ENCODE measurements at places on chromosomes 13 and 19.
A peak's percentile ranks its signal among the peaks of the same experiment; 100 is the strongest.

- no peak for DNase-seq
Observed at GRCh38 chr19:14375582-14376291, 5.5 kb upstream of the ADGRE5 start.

DNA sequence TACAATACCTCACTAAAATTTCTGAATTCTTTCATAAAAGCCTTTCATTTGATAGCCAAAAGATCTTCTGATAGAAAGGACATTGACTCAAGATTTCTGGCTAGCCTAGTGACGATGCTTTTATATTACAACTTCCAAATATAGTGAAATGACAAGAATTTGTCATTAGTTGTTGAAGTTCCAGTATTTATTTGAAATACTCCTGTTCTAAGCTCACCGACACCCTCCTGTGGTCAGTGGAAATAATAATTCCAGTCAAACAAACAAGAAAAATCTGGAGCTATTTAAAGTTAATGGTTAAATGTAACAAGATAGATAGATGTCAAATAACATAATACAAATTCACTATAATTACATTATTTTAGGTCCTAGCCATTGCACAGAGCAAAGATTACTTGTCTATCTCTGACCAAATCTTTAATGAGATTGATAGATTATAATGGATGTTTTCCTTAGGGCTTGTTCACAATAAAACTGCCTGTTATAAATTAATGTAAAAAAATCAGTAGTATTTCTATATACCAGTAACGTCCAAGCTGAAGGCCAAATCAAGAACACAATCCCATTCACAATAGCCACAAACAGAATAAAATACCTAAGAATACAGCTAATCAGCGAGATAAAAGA is 195.5 kb downstream of the RGCC start:
- DNase-seq = peak; percentile 34

GRCh38 chr13:110387451-110388107 is 80.5 kb downstream of the COL4A2 start:
- DNase-seq = no peak

GRCh38 chr13:85420136-85420535 is 379.1 kb downstream of the SLITRK6 start:
- no peak for DNase-seq

DNA sequence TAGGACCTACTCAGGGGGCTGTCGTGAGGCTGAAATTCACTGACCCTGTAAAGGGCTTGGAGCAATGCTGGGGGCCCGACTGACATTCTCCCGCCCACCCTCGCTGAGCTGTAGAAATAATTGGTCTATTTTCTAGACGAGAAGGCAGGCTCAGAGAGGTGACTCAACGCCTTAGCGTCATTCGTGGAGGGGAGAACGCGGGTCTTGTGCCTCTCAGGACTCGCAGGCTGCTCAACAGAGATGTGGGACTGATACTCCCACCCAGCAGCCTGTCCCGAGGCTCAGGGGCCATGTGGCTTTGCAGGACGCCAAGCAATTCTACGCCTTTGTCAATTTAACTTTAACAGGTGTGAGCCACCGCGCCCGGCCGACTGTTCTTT is 23.6 kb upstream of the ASPDH start:
- DNase-seq = no peak

DNA sequence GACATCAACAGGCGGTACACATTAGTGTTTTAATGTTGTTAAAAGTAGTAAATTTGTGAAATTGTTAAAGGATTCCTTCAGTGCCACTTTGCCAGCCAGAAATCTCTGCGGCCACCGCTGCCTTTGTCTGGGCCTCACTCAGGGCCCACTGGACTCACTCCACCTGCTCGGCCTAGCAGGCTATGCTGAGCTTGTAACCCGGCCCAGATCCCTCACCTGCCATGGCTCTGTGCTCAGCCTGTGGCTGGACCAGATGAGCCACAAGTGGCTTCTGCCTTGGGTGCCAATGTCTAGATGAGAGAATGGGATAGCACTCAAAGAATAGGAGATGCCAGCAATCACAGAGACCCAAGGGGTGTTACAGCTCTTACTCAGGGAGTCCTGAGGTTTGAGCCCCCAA is 1228.0 kb downstream of the DIAPH3 start:
- DNase-seq = no peak

DNA sequence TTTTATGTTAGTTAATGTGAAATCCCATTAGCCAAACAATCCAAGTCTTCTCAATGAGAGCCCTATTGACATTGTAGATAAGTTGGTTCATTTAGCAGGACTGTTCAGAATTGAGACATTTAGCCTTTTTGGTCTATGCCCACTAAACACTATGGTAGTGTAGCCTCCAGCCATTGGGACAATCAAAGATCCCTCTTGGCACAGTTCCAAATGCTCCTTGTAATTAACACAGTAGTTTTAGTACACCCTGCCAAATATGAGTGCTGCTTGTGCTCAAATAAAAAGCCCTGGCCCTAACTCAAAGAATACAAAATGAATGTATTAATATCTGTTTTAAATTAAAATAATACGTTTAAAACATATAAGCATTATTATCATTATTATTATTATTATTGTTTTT is 15.4 kb upstream of the FAM216B start:
- DNase-seq = no peak

DNA sequence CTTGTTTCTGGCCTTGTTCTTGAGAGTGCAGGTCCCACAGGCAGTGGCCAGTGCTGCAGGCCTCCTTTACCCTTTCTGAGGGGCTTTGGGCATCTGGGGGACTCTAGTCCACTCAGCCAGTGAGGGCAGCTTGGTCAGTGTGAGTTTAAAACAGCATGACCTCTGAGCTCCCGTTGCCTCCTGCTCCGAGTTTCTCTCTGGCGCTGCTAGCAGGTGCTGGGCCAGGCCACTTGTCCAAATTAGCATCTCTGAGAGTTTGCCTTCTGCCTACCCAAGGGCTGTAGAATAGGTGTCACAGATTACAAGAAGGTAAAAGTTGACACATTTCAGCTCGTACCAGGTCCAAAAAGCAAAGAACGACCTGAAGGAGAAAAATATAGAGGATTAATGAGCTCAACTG is 105.9 kb downstream of the SIPA1L3 start:
- DNase-seq = no peak

GRCh38 chr13:84980571-84980970 is 818.6 kb downstream of the SLITRK6 start:
- DNase-seq = no peak

DNA sequence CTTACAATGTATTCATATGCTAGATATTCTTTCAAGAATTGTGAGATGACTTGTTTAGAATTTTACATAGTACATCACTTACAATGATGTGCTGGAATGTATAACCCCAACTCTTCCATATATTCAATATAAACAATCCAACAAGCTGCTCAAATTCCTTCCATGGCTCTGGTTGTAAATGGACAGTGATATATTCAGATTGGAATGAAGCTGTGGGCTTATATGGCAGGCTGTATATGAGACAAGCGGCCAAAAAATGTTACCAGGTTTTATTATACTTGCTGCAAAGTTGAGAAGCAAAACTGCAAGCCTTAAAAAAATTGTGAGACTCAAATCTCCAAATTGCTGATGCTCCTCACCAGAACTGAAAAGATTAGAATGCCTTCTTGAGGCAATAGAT is 83.6 kb upstream of the KLF12 start:
- no peak for DNase-seq

- no peak for DNase-seq
Observed at GRCh38 chr19:41299046-41299754, 10.8 kb upstream of the CCDC97 start.

DNA sequence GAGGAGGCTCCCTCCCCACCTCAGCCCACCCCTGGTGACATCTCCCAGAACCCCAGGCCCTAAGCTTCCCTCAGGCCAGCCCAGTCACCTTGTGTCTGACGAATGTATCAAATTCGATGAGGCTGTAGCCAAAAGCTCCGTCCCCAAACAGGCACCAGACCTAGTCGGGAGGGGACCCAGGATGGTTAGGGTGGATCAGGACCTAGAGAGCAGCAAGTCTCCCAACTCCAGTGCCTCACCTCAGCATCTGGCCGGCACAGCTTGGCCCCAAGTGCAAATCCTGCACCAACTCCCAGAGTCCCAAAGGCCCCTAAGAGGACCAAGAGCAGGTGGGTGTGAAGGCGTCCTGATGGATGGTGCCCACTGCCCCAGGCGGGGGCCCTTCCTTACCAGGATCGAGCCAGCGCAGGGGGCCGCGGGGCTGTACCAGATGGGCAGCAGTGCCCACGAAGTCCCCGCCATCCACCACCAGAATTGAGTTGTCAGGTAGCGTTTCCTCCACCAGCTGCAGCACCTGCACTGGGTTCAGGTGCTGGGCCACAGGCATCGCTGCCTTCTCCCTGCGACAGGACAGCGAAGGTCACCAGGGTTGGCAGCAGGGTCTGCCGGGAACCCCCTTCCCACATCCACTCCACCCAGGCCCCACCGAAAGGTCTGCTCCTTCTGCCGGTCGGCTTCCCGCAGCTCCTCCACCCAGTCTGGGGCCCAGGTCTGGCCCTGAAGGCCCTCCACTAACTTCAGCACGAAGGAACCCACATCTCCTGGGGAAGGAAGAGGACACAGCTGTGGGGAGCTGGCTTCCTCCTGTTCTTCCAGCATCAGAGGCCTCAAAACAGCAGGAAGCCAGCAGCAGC is 8.8 kb downstream of the SYDE1 start:
- no peak for DNase-seq

- DNase-seq = peak; percentile 97
Observed at GRCh38 chr19:11090264-11090996, 1.2 kb downstream of the LDLR start.

GRCh38 chr19:3821857-3822364 is 35.7 kb upstream of the MATK start:
- peak; percentile 81 for DNase-seq

GRCh38 chr13:55816976-55817601 is 1323.6 kb upstream of the PRR20A start:
- no peak for DNase-seq

- no peak for DNase-seq
Observed at GRCh38 chr13:85597790-85598500, 201.3 kb downstream of the SLITRK6 start.

DNA sequence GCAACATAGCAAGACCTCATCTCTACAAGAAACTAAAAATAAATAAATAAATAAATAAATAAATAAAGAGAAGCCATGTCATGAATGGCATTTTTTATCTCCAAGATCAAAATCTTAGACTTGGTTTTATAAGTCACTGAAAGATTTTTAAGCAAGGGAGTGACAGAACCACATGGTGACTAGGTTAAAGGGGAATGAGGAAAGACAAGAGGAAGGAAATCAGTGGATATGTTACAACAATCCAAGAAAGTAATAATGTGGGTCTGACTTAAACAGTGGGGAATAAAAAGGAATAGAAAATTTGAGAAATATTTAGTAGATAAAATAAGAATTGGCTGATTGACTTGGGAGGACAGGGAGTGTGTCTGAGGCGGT is 18.8 kb upstream of the MED4 start:
- DNase-seq = no peak

DNA sequence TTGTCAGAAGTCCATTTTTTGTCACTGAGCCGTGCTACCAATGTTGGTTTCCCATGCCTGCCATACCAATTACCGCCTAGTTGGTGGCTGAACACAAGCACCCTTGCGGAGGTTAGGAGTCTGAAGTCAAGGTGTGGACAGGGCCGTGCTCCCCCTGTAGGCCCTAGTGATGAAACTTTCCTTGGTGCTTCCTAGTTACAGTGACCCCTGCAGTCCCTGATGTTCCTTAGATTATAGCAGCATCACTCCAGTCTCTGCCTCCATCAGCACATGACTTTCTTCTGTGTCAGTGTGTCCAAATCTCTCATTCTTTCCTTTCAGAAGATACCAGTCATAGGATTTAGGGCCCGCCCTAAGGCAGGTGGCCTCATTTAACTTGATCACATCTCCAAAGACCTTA is 99.0 kb downstream of the MYO16 start:
- no peak for DNase-seq

DNA sequence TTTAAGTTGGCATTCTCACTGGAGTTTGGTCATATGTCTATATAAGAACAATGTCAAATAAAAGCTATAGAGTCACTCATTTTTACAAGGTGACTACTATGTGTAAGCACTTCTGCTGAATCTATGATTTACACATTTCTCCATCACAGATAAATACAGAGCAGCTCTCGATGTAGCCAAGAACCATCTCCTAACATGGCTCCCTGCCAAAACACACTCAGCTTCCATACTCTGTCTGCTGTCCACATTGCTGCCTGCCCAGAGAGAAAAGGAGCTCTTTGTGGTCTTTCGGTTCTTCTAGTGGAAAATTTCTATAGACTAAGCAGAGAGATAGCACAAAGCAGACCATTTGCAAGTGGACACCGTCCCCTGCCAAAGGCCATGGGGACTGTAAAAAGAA is 190.9 kb upstream of the KLF12 start:
- no peak for DNase-seq

All from activated T-cell treated with anti-CD3 and anti-CD28 coated beads for 1 hour (primary cell).